ENCODE measurements at places on chromosomes 6 and 20. TPM values are rescaled to one million over a fixed set of nuclear protein-coding genes. Genes with fewer than 3 reads are reported as not detected.

DNA sequence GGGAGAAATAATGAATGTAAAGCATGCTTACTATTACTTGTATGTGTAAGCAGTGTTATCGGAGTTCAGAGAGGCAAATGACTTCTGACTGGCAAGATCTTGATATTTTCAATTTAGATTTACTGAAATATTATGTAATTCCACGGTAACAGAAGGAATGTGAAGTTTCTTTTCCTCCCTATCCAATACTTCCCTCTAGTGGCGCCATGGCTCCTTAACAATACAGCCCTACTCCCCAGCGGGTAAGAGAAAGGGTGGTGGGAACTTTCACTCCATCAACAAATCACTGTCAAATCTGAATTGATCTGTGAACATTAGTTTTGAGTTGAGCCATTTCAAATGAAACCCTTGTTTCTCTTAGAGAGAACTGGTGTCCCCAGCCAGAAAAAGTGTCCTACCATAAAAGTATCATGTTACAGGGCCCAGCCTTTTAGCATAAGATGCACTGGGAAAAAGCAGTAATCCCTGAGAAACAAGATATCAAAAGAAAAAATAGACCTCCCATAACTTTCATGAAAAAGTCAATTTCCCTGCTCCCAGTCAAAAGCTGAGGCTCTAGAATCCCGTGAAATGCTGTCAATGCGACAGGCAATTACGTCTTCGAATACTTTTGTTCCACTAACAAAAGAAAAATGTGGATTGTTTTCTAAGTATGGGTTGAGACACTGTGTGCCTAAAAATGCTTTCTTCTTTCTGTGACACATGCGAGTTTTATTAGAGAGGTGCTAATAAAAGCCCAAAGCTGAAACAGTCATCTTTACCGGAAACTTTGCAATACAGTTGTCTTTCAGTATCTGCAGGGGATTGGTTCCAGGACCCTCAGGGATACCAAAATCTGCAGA is 12.9 kb downstream of the COX7A2 start:
- DNase-seq: no peak

DNA sequence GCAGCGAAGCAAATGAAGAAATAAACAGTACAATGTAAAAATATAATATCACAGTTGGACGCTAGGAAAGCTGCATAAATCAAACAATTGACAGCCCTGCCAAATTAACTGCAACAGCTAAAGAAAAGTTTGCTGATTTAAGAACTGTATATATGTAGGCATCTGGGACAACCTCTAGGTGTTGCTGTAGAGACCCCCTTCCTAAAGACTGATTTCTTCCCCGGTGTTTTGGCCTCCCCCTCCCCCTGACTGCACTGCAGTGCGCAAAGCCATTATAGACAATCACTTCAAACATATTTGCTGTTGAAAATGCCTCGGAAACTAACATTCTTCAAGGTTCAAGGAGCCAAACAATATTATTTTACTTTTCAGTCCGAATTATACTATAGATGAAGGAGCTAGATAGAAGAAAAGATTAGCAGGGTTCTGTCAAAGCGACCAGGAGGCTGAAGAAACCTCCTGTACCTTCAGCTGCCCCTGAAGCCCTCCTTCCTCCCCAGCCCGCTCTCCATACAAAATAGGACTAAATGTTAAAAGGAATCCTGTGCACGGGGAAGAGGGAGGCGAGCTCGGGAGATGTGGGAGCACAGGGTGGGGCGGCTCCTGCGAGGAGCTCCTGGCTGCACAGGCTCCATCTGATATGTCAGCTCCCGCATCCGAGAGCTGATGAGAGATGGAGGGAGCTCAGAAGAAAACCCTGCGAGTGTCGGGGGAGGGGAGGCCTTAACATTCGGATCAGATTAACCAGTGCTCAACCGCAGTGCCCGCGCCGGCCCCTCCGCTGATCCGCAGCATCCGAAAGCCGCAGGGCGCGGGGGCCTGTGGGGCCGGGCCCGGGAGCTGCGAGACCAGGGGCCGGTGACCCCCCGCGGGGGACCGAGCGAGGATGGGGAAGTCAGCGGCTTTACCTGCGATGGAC is 822 bp downstream of the ELOVL4 start:
- DNase-seq: peak; percentile 35

DNA sequence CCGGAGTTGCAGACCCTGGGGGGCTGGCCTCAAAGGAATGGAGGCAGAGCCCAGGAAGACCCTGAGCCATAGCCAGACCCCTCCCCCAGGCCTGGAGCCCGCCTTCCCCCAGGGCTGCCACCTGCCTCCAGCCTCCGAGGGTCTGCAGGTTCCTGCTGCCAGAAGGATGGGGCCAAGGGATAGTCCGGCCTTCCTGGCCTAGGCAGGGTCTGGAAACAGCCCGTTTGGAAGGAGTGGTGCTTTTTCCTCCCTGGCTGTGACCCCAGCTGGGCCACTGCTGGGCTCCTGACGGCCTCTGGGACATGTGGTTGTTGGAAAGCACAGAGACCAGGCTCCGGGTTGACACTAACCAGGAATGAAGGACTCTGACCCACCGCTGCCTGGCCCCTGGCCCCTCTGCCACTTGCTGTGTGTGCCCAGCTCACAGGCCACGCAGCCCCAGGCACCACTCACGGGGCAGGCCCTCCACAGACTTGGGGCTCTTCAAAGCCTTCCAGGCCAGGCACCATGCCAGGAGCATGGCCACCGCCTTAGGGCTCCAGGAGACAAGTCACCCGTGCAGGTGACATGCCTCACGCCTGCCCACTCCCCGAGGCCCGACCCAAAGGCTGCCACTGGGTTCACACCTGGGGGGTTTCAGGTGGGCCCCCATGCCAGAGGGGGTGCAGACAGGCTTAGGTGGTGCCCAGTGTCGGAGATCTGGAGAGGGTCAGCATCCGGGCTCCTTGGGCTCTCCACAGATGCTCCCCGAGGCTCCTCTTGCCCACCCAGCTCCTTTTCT is 3.9 kb upstream of the LAMA5 start:
- DNase-seq: no peak

DNA sequence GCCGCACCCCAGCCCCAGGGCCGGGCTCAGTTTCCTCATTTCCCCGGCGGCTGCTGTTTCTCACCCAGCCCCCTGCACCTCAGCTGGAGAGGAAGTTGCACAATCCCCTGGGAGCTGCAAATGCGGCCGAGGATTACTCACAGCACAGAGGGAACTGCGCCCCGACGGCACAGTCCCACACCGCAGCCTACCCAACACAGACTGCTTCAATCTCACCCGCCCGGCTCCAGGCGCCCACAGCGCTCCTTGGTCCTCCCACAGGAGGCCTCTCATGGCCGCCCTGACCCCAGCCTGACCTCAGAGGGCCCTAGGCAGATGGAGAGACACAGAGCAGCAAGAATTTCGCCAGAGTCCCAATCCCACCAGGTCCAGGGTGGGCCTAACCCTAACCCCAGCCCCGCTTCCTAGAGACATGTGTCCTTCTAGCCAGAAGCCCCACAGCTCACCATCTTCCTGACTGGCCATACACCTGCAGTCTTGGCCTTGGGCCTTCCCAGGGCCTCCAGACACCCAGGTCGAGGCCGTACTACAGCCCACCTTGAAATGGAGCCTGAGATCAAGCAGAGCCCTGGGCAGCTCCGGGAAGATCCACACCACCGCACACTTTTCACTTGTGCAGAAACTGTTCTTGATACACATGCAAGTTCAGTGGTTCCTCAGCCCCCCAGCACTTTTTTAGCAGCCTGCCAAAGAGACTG is 11.7 kb downstream of the TFEB start:
- no peak for DNase-seq

- DNase-seq: no peak
Observed at GRCh38 chr6:104566411-104566810, 293.3 kb downstream of the HACE1 start.

GRCh38 chr20:7161690-7162089 is 394.2 kb downstream of the BMP2 start:
- DNase-seq: no peak

GRCh38 chr6:8436966-8437365 is 1.6 kb upstream of the SLC35B3 start:
- no peak for DNase-seq

GRCh38 chr6:129644567-129645015 is 65.4 kb downstream of the ARHGAP18 start:
- DNase-seq: no peak

GRCh38 chr6:90989763-90990162 is 402.9 kb upstream of the MAP3K7 start:
- no peak for DNase-seq

DNA sequence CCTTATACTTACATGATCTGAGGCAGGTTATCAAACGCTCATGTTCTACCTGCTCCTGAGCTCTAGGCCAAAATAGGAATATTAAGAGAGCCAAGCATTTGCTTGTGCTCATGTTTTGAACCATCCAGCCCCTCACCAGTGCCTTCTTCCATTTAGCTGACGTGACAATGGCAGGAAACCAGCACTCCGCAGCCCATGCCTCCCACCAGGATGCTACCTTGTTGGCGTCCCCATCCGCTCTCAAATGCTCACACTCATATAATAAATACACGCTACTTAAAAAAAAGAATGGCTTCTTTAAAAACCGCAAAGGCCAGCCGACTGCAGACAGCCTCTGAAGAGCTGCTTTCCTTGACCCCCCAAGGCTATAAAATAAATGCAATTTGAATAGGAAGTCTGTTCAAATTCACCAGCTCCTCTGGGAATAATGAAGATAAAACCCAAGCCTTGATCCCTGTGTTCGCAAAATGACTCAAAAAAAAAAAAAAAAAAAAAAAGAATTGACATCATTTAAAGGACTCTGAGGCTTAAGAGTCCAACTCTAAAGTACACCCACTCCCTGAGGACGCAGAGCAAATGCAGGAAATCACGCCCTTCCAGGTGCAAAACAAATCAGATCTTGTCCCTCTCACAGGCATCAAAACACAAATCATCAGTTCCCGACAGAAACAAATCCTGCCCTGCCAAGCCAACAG is 29.0 kb downstream of the RNASET2 start:
- no peak for DNase-seq

DNA sequence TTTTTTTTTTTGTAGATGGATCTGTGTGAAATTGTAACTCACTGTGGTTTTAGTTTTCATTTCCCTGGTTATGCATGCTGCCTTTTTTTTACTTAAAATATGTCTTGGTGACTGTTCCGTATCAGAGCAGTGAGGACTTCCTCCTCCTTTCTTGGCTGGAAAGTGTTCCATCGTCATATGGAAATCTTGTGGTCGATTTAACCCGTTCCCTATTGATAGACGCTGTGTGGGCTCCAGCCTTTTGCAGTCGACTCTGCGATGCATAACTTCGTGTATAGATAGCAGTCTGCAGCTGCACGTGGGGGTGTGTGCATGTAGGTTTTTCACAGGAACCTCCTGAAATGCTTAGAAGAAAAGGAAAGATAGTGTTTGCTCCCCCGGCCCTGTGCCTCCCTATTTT is 28.1 kb upstream of the PNPLA1 start:
- DNase-seq: peak; percentile 86

XPO5 gene
- total RNA-seq: 24.2 TPM

CLDN20 gene
- not detected for total RNA-seq

Data from hematopoietic multipotent progenitor cell (in vitro differentiated cells).